ENCODE measurements at places on chromosomes 1 and 21.

DNA sequence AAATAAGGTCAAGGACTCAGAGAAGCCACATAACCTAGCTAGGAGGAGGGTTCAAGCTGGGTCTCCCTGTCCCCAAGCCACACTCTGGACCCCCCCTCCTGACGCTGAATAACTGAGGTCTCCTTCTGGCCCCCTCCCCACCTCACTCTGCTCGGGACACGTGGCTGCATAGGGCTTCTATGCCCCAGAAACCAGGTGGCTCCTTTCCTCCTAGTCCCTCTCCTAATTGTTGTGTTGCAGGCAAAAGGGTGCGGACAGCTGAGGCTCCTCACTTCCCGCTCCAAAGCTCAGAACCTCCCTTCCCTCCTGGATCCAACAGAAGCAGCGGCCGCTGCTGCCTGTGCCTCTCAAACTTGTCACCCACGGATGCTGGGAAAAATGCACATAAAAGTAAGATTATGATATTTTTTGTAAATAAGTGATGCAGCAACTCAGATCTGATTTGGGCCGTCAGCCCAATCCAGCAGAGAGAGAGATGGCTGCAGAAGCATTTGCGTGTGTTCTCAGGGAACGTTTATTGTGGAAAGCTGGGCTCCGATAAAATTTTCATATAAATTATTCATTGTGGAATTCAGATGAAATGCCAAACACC, 40.8 kb upstream of the C1orf174 start:
- DNase-seq = no peak
- no peaks in the 10 kb centered on the region for H3K27me3 ChIP-seq
- no peak overlapping the region for H3K4me3 ChIP-seq
- H3K4me1 ChIP-seq = no peaks in the 10 kb centered on the region
- no peak overlapping the region for H3K27ac ChIP-seq

DNA sequence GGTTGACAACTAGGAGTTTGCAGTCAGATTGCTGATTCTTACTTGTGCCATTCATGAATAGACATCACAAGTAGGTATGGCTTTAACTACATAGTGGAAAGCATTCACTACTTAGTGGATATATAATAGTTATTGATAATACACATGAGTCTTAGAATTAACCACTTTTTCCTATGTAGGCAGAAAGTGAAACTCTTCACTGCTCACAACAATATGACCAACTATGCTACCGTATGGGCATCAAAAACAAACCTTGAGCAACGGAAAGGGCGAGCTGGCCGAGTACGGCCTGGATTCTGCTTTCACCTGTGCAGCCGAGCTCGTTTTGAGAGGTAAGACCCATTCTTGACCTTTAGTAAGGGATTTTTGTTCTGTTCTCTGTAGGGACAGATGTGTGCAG, 38.7 kb downstream of the DHX9 start:
- no peak for DNase-seq
- H3K4me1 ChIP-seq = no peaks in the 10 kb centered on the region
- H3K36me3 ChIP-seq = peaks cover 53% of the 10 kb centered on the region

DNA sequence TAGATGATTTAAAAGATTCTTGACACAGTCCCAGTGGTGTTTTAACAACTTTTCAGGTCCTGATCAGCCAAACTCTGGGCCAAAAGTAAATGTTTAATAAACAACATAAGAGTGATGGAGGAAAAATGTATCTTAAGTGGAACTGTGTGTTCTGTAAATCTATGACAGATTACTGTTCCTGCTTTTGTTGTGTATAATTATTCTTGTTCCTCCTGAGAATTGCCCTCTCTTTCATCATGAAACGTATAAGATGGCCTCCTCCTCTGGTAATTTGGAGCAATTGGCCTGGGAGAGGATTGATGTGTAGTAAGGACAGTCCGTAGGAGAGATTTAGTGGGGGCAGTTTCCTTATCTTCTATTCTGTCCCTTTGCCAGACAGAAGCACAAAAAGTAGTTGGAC, 34.5 kb downstream of the GALNT2 start:
- H3K36me3 ChIP-seq = no peaks in the 10 kb centered on the region
- DNase-seq = no peak
- H3K27ac ChIP-seq = no peak overlapping the region
- peaks cover 35% of the 10 kb centered on the region for H3K4me1 ChIP-seq
- no peaks in the 10 kb centered on the region for H3K27me3 ChIP-seq

DNA sequence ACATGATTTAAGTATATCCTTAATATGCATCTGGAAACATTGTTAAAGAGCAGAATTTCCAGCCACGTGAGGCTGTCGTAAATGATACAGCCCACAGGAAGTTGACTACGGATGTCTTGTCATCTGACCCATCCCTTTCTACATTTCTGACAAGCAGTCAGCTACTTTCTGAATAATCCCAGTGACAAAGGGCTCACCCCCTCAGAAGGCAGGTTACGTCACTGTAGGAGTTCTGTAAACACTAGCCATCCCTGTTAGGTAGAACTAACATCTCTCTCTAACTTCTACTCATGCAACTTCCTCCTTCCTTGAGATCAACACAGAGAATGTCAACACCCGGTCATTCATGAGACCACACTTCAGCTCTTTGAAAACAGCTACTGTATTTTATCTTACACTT, 259.2 kb downstream of the GREM2 start:
- no peak overlapping the region for H3K27ac ChIP-seq
- no peaks in the 10 kb centered on the region for H3K4me1 ChIP-seq
- no peaks in the 10 kb centered on the region for H3K36me3 ChIP-seq
- H3K4me3 ChIP-seq = no peak overlapping the region

- H3K4me3 ChIP-seq = no peak overlapping the region
- H3K36me3 ChIP-seq = no peaks in the 10 kb centered on the region
- DNase-seq = no peak
- no peaks in the 10 kb centered on the region for H3K4me1 ChIP-seq
- no peak overlapping the region for H3K27ac ChIP-seq
Measured at GRCh38 chr1:3035563-3036446, 14.5 kb downstream of the ACTRT2 start.

- H3K4me3 ChIP-seq = no peak overlapping the region
- H3K36me3 ChIP-seq = no peaks in the 10 kb centered on the region
- H3K27ac ChIP-seq = no peak overlapping the region
- no peak for DNase-seq
- H3K4me1 ChIP-seq = peaks cover 15% of the 10 kb centered on the region
Measured at GRCh38 chr1:203278082-203278884, 27.0 kb upstream of the BTG2 start.

DNA sequence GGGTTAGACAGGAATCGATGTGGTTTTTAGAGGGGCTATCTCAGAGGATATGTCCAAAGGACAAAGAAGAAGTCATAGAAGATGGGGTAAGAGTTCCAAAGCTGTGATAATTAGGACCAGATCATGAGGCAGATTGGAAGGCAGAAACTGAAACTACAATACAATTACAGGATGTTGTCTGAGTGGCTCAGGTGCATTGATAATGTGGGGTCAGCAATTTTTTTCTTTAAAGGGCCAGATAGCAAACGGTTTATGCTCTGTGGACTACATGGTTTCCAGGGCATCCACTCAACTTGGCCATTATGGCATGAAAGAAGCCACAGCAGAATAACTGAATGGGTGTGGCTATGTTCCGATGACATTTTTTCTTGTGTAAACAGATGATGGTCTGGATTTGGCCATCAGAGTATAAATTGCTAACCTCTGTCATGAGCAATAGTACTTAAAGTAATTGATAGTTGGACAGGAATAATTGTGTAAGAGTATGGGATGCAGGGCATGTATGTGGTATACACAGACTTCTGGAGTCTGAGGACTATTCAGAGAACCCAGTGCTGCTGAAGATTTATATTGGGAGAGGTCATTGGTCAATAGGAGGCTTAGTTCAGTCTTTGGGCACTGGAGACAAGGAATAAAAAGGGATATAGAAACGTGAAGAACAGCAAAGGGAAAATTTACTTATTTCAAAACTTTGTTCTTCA, 198.4 kb upstream of the ADGRL4 start:
- H3K4me3 ChIP-seq = no peak overlapping the region
- no peak overlapping the region for H3K27ac ChIP-seq
- DNase-seq = no peak
- no peaks in the 10 kb centered on the region for H3K27me3 ChIP-seq

DNA sequence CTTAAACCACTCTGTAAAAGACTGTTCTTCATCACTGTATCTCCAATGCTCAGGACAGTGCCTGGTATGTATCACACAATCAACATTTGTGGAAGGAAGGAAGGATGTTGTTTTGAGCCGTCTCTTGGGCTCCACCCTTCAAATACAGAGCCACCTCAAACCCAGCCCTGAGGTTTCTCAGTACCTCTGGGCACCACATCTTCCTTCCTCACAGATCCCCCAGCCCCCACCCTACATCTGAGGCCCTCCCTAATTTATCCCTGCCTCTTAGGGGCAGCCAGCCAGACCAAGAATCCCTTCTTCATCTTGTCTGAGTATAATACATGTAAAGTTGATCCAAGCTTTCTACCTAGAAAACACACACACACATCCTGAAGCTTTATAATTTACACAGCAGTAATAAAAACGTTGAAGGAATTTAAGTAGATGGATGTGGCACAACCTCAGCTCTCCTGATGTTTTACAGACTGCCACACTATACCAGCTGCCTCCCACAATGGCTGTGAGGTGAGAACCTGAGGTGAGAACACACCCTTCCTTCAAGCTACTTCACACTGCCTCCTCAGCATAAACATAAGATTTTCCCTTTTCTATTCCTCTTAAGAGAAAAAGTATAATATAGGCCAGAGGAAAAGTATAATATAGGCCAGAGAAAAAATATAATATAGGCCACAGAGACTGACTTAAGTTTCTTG, 48.5 kb downstream of the CDC7 start:
- peaks cover 3% of the 10 kb centered on the region for H3K4me1 ChIP-seq
- no peak overlapping the region for H3K27ac ChIP-seq
- H3K27me3 ChIP-seq = no peaks in the 10 kb centered on the region
- no peaks in the 10 kb centered on the region for H3K36me3 ChIP-seq

DNA sequence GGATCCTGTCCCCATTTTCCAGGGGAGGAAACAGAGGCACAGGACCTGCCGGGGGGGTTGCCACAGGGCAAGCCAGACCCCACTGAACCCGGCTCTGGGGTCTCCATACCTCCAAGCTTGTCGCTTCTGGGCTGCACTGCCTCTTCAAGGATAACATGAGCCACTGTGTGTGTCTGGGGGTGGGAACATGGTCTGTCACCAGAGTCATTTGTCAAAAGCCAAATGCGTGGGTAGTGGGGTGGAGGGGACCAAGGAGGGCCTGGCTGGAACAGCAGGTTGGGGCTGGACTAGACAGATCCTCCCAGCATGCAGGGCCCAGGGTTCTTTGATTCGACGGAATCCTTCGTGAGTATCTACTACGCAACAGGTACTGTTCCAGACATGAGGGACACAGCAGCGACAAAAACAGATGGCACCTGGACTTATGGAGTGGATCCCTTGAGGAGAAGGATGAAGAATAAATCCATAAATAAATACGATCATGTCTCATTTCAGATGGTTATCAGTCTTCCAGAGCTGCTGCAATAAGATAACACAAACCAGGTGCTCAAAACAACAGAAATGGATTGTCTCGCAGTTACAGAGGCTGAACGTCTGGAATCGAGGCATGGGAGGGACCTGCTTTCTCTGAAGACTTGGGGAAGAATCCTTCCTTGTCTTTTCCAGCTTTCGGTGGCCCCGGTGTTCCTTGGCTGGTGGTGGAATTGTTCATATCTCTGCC, 28.7 kb downstream of the C1QB start:
- no peak overlapping the region for H3K27ac ChIP-seq
- H3K4me3 ChIP-seq = no peak overlapping the region
- no peak for DNase-seq
- H3K36me3 ChIP-seq = no peaks in the 10 kb centered on the region

DNA sequence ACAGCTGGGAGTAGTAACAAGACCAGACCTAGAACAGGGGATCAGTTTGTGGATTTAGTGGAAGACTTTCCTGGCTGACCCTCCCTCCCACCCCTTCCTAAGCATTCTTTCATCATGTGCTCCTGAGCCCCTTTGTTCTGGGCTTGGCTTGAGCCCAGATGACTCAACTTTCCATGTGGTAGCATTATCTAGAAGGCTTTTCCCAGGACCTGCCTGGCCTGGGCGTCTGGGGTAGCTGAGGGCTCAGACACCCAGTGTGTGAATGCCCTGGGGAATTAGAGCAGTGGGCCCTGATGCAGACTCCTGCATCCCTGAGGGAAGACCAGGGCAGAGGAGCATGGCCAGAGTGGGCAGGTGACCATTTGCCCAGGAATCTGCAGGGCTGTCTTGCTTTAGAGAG, 44.1 kb upstream of the TSPAN2 start:
- peak overlapping the region; percentile 67 for H3K27ac ChIP-seq
- DNase-seq = no peak
- H3K4me3 ChIP-seq = no peak overlapping the region
- H3K36me3 ChIP-seq = no peaks in the 10 kb centered on the region
- H3K27me3 ChIP-seq = no peaks in the 10 kb centered on the region
- H3K4me1 ChIP-seq = peaks cover 22% of the 10 kb centered on the region

GRCh38 chr1:15062479-15063099, 91.0 kb upstream of the TMEM51 start:
- H3K4me1 ChIP-seq = no peaks in the 10 kb centered on the region
- H3K4me3 ChIP-seq = no peak overlapping the region
- no peaks in the 10 kb centered on the region for H3K27me3 ChIP-seq
- peaks cover 67% of the 10 kb centered on the region for H3K36me3 ChIP-seq
- H3K27ac ChIP-seq = no peak overlapping the region

DNA sequence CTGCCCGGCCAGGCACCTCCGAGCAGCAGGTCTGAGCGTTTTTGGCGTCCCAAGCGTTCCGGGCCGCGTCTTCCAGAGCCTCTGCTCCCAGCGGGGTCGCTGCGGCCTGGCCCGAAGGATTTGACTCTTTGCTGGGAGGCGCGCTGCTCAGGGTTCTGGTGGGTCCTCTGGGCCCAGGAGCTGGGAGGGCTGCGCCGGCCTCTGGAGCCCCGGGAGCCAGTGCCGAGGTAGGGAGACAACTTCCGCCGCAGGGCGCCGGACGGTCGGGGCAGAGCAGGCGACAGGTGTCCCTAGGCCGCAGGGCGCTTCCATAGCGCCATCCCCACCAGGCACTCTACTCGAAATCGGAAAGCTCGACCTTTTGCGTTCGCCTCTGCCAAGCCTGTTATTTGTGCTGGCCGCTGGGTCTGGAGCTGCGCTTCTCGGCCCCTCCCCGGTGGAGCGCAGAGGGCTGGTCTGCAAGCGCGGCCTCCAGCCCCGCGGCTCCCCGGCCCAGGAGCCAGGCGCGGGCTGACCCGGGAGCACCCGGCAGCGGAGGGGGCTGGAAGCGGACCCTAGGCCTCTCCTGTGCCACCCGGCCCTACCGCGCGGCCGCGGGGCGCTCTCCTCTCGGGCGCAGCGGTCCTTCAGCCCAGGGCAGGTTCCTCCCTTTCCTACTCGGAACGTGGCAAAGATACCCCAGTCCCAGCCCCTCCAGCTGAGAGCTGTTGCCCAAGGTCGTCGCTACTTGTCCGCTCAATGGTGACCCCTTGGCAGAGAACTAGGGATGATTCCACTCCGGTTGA, 2.2 kb downstream of the SIM2 start:
- DNase-seq = no peak
- no peaks in the 10 kb centered on the region for H3K36me3 ChIP-seq
- no peak overlapping the region for H3K27ac ChIP-seq
- H3K4me1 ChIP-seq = peaks cover 21% of the 10 kb centered on the region
- no peak overlapping the region for H3K4me3 ChIP-seq

- peaks cover 8% of the 10 kb centered on the region for H3K4me1 ChIP-seq
- H3K4me3 ChIP-seq = no peak overlapping the region
- DNase-seq = no peak
- no peaks in the 10 kb centered on the region for H3K27me3 ChIP-seq
- H3K27ac ChIP-seq = no peak overlapping the region
- H3K36me3 ChIP-seq = peaks cover 2% of the 10 kb centered on the region
Measured at GRCh38 chr1:13728091-13728715, 28.2 kb downstream of the PRDM2 start.

- H3K36me3 ChIP-seq = no peaks in the 10 kb centered on the region
- DNase-seq = no peak
- H3K4me3 ChIP-seq = no peak overlapping the region
- peaks cover 3% of the 10 kb centered on the region for H3K4me1 ChIP-seq
- no peaks in the 10 kb centered on the region for H3K27me3 ChIP-seq
- no peak overlapping the region for H3K27ac ChIP-seq
Measured at GRCh38 chr21:37208741-37209225, 58.4 kb downstream of the VPS26C start.

All from trophoblast cell (in vitro differentiated cells and primary cell).